Activated CD4-positive, alpha-beta T cell treated with anti-CD3 and anti-CD28 coated beads, Interleukin-2, amount 10 ng/mL, durations not matched to agents 7 days and 5 days (primary cell): ENCODE measurements at places on chromosomes 1 and 21. TPM values are rescaled to one million over a fixed set of nuclear protein-coding genes. Genes with fewer than 3 reads are reported as not detected.

DNA sequence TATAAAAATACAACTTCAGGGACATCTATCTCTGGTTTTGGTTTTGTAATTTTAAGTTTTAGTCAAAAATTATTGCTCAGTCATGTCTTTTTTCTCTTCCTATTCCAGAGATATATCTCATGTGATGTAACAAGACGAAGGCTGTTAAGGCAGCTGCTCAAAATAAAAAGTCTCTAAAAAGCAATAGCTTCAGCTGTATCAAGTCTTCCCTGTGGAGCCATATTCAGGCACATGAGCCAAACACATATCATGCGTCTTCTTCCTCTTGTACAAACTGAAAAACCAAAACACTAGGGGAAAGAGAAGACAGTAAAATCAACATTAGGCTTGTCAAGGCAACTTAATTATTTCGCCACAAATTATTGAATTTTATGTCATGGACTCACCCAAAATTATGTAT lies 240.7 kb downstream of the NRIP1 start:
- peaks cover 1% of the 10 kb centered on the region for H3K4me1 ChIP-seq
- H3K27ac ChIP-seq: no peak overlapping the region
- H3K36me3 ChIP-seq: no peaks in the 10 kb centered on the region
- no peak overlapping the region for H3K4me3 ChIP-seq
- no peaks in the 10 kb centered on the region for H3K27me3 ChIP-seq

- H3K36me3 ChIP-seq: peaks cover 3% of the 10 kb centered on the region
- H3K27ac ChIP-seq: no peak overlapping the region
- no peaks in the 10 kb centered on the region for H3K27me3 ChIP-seq
- no peak for DNase-seq
Measured at GRCh38 chr1:108048301-108049177, 83.6 kb upstream of the VAV3 start.

- DNase-seq: peak; percentile 54
- H3K27me3 ChIP-seq: peaks cover 68% of the 10 kb centered on the region
- no peaks in the 10 kb centered on the region for H3K36me3 ChIP-seq
- H3K4me3 ChIP-seq: no peak overlapping the region
- H3K27ac ChIP-seq: no peak overlapping the region
Measured at GRCh38 chr1:156627313-156627880, 8.2 kb downstream of the HAPLN2 start.

DNA sequence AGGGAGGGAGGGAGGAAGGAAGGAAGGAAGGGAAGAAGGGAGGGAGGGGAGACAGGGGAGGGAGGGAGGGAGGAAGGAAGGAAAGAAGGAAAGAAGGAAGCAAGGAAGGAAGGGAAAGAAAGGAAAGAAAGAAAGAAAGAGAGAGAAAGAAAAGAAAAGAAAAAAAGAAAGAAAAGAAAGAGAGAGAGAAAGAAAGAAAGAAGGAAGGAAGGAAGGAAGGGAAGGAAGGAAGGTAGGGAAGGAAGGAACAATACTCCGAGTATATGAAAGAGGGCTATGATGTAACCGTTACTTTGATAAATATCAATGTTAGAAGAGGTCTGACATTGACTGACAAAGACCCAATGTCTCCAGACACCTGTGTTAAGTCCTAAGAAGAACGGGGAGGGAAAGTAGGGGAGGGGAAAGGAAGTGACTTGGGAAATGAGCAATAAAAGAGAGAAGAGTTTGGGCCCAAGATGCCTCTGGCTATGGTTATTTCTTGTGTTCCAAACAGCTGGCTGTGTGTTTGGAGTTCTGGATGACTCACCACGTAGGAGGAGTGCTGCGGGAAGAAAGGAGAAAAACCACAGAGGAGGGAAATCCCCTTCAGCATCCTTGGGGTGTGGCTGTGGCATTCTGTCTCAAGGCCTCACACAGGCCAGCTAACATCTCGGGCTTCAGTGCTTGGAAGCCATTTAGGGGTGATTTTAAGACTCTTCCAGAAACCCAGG lies 37.0 kb upstream of the RXRG start:
- peaks cover 8% of the 10 kb centered on the region for H3K27me3 ChIP-seq
- peaks cover 20% of the 10 kb centered on the region for H3K4me1 ChIP-seq
- no peak overlapping the region for H3K4me3 ChIP-seq
- DNase-seq: no peak

DNA sequence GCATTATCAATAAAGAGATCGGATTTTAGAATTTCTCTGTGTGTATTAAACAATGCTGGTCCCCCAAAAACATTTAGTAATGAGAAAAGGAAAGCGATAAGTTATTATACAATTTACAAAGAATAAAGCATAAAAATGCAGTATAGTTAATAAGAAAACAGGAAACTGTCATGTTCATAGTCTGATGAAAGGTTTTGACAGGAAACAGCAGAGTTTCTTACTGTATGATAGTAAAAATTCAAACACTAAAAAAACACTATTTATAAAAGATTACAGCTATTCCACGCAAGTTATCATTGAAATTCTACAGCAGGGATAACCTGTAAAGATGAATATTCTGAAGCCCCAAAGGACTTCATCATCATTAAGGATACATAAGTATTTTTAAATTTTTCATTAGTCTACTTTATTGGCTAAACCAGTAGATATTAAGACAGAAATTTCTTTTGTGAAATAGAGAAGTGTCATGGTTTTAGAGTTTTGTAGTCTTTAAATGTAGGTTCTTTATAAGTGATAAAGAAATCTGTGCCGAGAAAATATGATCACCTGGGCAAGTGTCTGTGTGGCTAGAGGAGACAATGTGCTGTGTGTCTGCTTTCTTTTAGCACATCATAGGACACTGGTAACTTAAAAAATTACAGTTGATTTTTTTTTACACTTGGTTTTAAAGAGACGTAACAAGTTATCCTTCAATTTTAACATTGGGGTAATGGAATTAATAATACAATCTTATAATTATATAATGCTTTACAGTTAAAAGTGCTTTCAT lies 49.7 kb upstream of the GFI1 start:
- H3K36me3 ChIP-seq: peaks cover 38% of the 10 kb centered on the region
- peak overlapping the region; percentile 91 for H3K27ac ChIP-seq
- peak overlapping the region; percentile 53 for H3K4me3 ChIP-seq
- DNase-seq: no peak

GRCh38 chr1:14634486-14634885 lies 36.0 kb downstream of the KAZN start:
- H3K4me1 ChIP-seq: no peaks in the 10 kb centered on the region
- no peaks in the 10 kb centered on the region for H3K27me3 ChIP-seq
- no peaks in the 10 kb centered on the region for H3K36me3 ChIP-seq
- H3K27ac ChIP-seq: no peak overlapping the region

- peaks cover 3% of the 10 kb centered on the region for H3K36me3 ChIP-seq
- H3K27ac ChIP-seq: no peak overlapping the region
- H3K4me1 ChIP-seq: no peaks in the 10 kb centered on the region
- no peaks in the 10 kb centered on the region for H3K27me3 ChIP-seq
Measured at GRCh38 chr1:247118946-247119446, 14.8 kb upstream of the ZNF669 start.

DNA sequence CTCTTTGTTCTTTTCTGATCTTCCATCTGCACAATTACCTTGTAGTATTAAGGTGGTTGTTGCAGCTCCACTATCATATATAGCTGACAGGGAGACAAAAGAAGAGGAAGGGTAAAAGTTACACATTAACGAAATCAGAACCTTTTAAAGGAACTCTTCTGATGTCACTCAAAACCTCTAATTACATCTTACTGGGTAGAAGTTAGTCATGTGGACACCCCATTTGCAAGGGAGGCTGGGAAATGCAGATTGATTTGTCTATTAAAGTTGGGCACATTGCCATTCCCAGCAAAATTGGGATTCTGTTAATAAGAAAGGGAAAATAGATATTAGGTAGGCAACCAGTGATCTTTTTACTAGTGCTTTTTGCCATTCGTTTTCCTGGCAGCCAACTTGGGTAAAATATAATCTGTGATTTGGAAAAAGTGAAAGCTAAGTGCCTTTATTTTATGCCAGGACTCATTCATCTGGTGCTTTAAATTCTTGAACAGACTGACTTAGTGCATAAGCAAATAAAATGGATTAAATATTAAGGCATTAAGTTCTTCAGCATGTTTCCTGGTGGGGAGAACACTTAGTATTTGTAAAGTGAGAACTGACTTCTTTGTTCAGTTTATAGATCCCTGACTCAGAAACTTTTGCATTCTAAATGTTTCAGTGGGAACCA lies 71.3 kb downstream of the DNM3 start:
- no peak overlapping the region for H3K27ac ChIP-seq
- H3K4me3 ChIP-seq: no peak overlapping the region
- H3K36me3 ChIP-seq: no peaks in the 10 kb centered on the region
- H3K27me3 ChIP-seq: no peaks in the 10 kb centered on the region

DNA sequence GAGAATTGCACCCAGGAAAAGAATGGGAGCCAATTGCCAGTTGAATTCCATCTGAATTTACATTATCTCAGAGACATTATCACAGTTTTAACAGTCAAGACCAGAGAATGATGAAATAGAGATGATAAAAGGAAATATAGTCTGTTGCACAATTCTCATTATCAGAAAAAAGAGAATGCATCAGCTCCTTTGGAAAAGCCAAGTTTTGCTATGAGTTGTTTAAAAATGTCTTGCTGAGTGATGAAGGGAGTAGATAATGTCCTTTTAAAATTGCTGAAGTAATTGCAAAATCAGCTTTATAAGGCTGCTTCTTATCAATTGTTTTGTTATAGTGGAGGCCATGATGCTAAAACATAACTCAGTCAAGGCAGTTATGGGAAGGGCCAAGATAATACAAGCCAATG lies 37.9 kb upstream of the EEIG2 start:
- no peaks in the 10 kb centered on the region for H3K4me1 ChIP-seq
- H3K27me3 ChIP-seq: peaks cover 21% of the 10 kb centered on the region
- H3K4me3 ChIP-seq: no peak overlapping the region
- DNase-seq: no peak
- no peak overlapping the region for H3K27ac ChIP-seq

DNA sequence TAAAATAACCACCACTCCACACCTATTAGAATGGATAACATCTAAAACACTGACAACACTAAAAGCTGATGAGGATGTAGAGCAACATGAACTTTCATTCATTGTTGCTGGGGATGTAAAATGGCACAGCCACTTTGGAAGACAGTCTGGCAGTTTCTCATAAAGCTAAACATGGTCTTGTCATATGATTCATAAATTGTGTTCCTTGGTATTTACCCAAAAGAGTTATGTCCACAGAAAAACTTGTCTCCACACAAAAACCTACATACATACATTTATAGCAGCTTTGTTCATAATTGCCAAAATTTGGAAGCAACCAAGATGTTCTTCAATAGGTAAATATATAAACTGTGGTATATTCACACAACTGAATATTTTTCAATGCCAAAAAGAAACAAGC lies 16.0 kb upstream of the XCL1 start:
- peaks cover 28% of the 10 kb centered on the region for H3K4me1 ChIP-seq
- H3K4me3 ChIP-seq: no peak overlapping the region
- peaks cover 15% of the 10 kb centered on the region for H3K27me3 ChIP-seq

DNA sequence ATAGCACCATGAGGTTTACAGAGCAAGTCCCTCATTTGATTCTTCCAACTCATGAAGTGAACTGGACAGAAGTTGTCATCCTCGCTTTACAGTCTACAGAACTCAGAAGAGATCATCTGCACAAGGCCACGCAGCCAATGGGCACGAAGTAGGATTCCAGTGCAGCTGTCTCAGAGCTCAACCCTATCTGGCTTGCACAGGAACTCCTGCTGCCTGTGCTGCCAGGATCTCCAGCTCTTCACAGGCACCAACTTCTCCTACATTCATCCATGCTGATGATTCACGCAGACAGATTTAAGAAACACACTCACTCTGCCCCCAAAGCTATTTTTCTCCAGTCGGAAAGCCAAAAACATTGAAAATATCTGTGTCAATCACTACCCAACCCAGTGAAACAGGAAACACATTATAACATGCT lies 157.0 kb downstream of the RERE start:
- H3K27me3 ChIP-seq: no peaks in the 10 kb centered on the region
- H3K36me3 ChIP-seq: peaks cover 10% of the 10 kb centered on the region
- no peak for DNase-seq
- H3K4me1 ChIP-seq: peaks cover 1% of the 10 kb centered on the region

DNA sequence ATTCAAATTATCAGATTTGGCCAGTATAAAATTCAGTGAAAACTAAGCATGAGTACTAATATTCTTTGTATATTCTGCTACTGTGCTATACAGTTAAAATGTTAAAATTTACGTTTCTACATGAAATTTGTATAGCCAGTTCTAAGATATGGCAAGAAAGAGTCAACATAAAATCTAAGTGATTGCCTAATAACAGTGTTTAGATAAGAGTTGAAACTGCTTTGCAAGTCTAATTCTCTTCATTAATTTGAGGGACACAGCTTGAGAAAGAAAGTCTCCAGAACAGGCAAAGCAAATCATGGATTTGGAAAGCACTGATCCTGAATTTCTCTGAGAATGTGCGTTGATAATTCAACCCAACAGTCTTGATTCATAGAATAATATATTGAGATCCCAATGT lies 630.9 kb upstream of the USP24 start:
- H3K4me1 ChIP-seq: no peaks in the 10 kb centered on the region
- no peak overlapping the region for H3K27ac ChIP-seq
- H3K27me3 ChIP-seq: no peaks in the 10 kb centered on the region
- no peak for DNase-seq
- H3K36me3 ChIP-seq: no peaks in the 10 kb centered on the region
- H3K4me3 ChIP-seq: no peak overlapping the region

GRCh38 chr1:90046635-90047034 lies 51.7 kb downstream of the ZNF326 start:
- H3K4me3 ChIP-seq: no peak overlapping the region
- H3K27ac ChIP-seq: no peak overlapping the region
- no peaks in the 10 kb centered on the region for H3K36me3 ChIP-seq
- DNase-seq: no peak

GRCh38 chr21:34061983-34062382 lies 11.4 kb upstream of the MRPS6 start:
- no peak overlapping the region for H3K4me3 ChIP-seq
- DNase-seq: peak; percentile 16
- no peaks in the 10 kb centered on the region for H3K36me3 ChIP-seq
- H3K4me1 ChIP-seq: no peaks in the 10 kb centered on the region
- H3K27ac ChIP-seq: no peak overlapping the region

DNA sequence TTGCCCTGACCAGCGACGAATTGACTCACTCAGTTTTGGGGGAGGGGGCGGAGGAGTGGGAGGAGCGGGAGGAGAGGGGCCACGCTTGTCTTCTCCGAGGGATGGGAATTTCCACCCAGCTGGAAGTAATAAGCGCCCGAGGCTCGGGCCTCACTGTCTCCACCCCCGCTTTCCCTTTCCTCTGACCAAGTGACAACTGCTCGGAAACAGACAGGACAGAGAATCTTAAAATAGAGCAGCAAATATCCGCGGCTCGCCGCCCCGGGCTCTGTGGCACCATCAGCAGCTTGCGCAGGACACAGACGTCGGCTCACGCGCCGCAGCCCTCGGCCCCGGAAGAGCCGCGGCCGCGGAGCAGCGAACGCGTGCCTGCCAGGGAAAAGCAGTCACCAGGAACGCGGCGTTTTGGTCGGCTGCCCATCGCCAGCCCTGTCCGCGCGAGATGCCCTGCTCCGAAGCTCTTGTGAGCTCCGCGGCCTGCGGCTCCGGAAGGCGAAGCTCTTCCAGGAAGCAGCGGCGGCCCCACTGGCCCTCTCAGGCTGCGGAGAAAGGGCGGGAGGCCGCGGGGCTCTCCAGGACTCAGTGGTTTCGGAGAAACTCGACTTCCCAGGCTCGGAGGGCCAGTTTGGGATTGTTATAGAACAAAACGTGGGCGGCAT lies 10.7 kb upstream of the RGS16 start:
- H3K4me3 ChIP-seq: peak overlapping the region; percentile 57
- H3K4me1 ChIP-seq: peaks cover 40% of the 10 kb centered on the region
- DNase-seq: peak; percentile 16

Gene PBX1
- 0.12 TPM for total RNA-seq

Gene UBAP2L
- total RNA-seq: 211 TPM

Gene SLAMF6
- total RNA-seq: 25.1 TPM

Gene CRNN
- not detected for total RNA-seq

Gene TLR5
- 0.58 TPM for total RNA-seq

Gene C1orf87
- not detected for total RNA-seq
